ENCODE measurements at places on chromosomes 2 and 18.

DNA sequence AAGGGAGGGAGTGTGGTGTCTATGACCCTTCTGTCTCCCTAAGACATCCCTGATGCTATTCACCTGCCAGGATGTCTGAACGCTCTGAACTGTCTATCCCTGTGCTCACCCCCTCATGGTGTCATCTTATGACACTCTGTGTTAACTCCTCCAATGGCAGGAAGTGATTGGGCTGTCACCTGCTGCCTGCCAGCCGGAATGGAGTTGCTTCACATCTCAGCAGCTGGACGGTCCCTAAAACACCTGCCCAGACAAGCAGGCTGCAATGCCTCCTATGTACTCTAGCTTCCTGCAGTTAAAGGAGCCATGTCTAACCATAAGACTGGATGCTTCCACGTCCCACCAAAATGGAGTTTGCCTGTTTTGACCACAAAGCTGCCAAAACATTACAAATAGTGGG, 99.9 kb downstream of the CPO start:
- no peak for DNase-seq

GRCh38 chr2:159612255-159612901, 4.0 kb downstream of the BAZ2B start:
- no peak for DNase-seq

DNA sequence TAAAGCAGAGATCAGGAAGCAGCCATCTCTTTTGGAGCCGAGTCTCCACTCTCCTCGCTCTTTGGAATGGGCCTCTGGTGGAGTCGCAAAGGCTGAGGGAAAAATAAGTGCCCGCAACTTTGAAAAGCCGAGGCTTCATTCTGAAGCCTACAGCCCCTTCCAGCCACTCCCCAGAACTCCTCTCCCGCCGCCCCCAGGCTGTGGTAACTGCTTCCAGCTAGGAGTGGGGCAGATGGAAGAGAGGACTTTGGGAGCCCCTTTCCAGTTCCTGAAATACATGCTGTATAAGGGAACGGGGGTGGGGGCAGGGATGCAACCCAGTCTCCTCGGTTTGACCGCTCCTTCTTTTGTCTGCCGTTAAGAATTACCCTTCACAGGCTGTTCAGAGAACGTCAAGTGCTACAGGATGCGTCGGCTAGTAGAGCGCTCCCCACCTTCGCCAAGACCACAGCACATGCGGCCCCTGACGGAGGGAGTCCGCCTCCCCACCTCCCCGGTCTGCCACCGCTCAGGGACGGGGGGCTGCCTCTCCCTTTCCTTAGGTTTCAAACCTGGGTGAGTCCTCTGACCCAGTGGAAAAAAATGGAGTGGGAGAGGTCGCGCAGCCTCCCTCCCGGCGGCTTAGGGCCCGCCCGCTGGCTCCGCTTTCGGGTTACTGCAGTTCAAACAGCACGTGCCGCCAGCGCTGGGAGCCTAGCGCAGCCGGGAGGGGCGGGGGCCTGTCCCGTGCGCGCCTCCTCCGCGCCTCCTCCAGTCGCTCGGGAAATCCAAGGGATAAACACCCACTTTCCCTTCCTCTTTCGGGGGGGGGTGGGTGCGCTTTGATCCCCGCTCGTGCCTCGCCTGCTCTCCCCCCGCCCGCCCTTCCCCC, 4.9 kb downstream of the CYP26B1 start:
- no peak for DNase-seq

- DNase-seq = no peak
These were observed 465.9 kb downstream of the ADCYAP1 start for GRCh38 chr18:1370552-1370951.

DNA sequence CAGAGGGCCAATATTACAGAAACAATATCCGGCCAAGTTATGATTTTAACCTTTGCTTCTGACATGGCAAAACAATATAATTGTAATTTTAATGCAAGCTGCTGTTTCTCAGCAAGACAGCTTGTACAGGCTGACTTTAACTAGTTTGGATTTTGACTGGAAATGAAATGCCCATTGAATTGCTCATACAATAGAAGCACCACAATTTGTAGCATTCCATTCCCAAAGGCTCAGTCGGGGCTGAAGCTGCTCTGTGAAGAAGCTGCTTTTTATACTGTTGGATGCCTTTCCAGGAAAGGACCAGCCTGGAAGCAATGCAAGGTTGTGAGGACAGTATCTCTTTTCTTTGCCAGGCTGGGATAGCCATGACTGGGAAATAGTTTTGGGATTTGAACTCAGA, 677.0 kb upstream of the FANCL start:
- no peak for DNase-seq

DNA sequence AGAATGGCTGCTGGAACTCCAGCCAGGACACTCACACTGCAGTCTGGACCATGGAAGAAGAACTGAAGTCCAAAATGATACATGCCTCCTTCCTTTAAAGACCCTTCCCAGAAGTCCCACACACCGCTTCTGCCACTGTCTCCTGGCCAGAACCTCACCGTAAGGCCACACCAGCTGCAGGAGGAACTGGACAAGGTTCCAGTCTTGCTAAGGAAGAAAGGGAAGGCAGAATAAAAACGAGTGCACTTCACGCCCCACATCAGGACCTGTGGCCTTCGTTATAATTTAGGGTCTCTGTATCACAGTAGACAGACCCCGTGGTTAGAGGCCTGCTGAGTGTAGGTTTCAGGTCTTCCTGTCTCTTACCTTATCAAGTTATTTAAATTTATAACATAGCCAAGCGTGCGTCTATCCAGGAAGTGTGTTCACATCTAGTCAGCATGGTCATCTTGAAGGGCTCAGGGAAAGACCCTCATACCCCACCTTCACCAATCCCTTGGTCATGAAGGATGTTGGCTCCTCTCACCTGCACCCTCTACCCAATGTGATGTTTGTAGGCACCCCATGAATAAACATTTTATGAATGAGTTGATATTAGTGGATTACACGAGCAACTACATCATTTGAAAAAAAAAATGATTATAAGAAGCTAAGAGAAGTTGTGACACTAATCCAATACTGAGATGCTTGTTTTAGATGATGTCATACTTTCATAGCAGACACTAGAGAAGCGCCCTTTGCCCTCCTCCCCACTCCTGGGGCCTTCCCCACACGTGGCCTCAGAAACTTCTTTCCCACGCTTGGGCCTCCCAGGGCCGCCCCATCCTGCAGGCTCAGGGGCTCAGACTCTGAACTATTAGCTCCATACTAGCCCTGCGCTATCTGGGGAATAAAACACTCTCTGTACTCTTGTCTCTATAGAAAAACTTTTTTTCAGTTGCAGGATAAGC, 157.6 kb downstream of the FAM210A start:
- no peak for DNase-seq

DNA sequence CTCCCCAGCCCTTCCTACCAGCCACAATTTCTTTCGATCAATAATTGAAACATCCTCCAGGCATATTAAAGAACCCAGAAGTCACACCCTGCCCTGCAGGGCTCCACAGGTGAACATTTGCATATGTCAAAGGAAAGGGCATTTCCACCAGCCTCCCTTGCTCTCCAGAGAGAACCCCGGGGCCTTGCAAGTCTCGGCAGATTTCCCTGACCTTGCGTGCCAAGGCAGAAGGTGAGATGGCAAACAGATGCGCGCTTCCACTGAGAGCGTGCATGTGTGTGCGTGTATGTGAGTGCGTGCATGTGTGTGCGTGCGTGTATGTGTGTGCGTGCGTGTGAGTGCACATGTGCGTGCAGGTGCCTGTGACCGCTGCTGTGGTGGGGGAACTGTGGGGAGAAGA, 120.3 kb downstream of the INO80D start:
- DNase-seq = no peak

DNA sequence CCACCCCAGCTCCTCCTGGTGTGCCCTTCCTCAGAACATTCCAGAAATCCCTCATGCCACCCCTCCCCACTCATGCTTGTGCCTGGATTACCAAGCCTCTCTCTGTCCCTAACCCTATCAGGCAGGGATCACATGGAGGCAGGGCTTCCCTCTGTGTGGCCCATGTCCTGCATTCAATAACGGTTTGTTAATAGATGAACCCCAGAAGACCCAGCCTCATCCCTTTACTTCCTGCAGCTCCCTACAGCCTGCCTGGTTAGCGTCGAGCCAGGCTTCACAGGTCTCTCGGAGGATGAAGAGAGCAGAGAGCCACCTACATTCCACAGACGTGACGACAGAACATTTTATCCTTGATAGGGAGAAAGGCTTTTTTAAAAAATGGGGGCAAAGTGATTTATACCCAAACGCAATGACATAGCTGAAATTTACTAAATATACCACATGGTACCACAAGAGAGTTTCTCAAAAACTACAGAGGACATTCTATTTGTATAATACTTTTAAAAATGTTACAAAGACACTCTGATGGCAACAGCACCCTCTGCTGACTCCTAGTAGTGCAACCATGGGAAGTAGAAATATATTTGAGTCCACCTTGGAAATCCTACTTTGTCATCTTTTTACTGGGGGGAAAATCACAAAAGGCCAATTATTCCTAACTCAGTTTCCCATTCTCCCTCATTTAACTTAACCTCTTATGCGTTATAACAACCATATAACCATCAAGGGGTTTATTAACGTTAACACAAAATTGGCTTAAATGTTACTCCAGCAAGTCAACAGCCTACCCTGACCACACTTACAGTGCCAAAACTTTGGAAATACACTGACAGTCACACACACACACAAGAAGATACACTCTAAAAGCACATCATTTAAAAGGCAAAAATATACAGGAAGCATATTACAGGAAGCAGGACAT, 30.7 kb downstream of the FBXO15 start:
- peak; percentile 24 for DNase-seq

DNA sequence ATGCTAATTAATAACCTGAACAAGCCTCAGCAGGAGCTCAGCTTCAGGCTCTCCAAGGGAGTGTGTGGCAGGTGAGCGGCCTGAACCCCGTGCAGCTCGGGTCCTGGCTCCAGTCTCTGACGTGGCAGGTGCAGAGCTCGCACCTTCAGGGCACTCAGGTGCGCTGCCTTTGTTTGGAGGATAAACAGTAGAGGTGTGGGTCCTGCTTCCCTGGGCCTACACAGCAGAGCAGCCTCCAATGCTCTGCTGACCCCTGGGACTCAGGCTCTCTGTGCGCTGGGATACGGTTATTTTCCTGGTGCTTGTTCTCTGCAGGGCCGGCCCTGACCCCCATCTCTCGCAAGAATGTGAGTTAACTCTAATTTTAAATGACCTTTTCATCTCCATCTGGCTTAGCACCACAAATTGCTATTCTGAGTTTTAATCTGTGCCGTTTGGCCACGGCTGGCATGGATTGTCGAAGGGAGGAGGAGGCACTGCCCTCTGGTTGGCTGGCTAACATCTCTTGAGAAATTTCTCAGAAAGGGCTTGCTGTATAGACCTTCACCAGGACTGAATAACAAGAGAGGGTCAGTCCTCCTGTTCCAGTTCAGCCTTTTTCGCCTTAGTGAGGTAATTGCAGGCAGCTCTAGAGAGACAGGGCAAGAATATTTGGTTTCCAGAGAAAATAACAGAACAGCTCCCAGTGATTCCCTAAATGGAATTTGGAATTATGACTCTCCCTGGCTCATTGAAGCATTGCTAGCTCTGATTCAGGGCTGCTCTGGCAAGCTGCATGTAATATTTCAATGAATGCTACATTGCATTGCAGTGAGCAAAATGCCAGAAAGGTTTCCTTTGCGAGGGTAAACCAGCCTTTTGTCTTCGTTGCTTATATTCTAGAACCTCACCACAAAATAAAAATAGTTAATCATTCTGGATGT, 161.8 kb downstream of the DCDC2C start:
- DNase-seq = no peak

DNA sequence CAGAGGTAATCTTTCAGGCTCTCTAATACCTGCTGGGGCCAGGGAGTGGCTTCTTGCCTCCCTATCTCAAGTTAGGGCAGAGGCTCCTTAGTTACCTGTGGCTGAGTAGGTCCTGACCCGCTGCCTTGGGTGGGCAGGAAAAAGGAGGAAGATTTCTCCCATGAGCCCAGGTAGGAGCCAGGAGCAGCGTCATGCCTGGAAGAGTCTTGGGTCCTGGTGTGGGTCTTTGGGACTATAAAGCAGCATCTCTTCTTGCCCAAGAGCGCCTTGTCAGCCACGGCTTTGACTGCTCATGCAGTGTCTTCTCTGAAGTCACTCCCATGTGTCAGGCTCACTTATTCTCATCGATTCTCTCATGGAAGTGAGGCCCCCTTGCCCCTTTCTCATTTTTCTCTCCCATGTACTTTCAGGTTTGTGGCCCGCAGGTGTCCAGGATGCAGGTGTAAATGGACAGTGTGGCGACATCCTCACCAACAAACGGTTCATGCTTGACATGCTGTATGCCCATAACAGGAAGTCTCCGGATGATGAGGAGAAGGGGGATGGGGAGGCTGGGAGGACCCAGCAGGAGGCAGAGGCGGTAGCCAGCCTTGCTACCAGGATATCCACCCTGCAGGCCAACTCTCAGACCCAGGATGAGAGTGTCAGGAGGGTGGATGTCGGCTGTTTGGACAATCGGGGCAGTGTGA, 111.2 kb downstream of the TPGS2 start:
- DNase-seq = no peak

GRCh38 chr2:121205321-121205942, 79.6 kb downstream of the TFCP2L1 start:
- no peak for DNase-seq

- no peak for DNase-seq
These were observed 181.2 kb downstream of the ATAD2B start for GRCh38 chr2:23745726-23746105.

DNA sequence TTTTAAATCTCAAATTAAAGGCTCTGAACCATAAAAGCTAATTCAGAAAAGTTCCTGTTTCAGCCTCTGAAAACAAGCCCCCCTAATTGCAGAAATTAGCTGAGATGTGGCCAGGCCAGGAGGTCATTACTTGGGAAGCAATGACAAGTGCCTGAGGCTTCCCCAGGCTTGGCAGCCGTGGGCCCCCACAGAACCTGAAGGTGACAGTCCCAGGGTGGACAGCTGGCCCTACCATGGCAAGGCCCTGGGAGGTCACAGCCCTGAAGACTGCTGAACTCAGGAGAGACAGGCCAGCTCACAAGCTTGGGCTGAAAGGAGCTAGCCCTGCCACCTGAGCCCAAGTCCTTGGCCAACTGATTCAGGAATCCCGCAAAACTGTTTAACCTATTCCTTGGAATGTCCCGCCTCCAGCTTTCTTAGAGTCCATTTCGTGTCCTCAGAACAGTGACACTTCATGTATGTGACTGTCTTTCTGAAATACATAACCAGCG, 54.3 kb upstream of the PKDCC start:
- DNase-seq = no peak

GRCh38 chr2:113012436-113013335, 7.4 kb downstream of the IL36A start:
- peak; percentile 31 for DNase-seq

GRCh38 chr2:220701115-220701514, 871.0 kb downstream of the EPHA4 start:
- no peak for DNase-seq

All from AG09309 (cell line).